ENCODE measurements at places on chromosomes 2 and 18. TPM values are rescaled to one million over a fixed set of nuclear protein-coding genes. Genes with fewer than 3 reads are reported as not detected.

- H3K4me3 ChIP-seq, result no peak overlapping the region
- DNase-seq, result no peak
- H3K27ac ChIP-seq, result no peak overlapping the region
- H3K27me3 ChIP-seq, result no peaks in the 10 kb centered on the region
- no peaks in the 10 kb centered on the region for H3K4me1 ChIP-seq
- H3K36me3 ChIP-seq, result no peaks in the 10 kb centered on the region
These were observed 182.3 kb downstream of the RDH14 start for GRCh38 chr2:18378020-18378653.

DNA sequence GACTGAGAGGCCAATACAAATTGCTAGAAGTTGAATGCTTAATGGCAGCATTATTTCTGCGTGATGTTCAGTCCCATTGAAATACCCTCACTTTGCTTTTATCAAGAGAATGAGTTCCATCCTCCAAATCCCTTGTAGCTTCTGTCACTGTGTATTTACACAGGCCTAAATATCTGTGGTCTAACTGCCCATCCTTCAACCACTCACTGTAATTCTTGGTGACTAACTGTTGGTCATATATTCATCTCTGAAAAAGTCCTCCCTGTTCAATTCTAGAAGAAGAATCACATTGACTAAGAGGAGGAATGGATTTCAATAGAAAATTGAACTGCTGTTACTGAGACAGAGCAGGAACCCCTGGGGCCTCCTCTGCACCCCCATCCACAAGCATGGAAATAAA lies 74.2 kb upstream of the L3MBTL4 start:
- DNase-seq, result no peak
- H3K27ac ChIP-seq, result no peak overlapping the region
- H3K4me1 ChIP-seq, result no peaks in the 10 kb centered on the region
- no peaks in the 10 kb centered on the region for H3K27me3 ChIP-seq
- H3K4me3 ChIP-seq, result no peak overlapping the region

- no peak overlapping the region for H3K27ac ChIP-seq
- no peak for DNase-seq
These were observed 3.9 kb upstream of the MYL1 start for GRCh38 chr2:210318891-210319290.

GRCh38 chr2:8152392-8153257 lies 529.2 kb upstream of the ID2 start:
- H3K27me3 ChIP-seq, result no peaks in the 10 kb centered on the region
- H3K36me3 ChIP-seq, result no peaks in the 10 kb centered on the region
- DNase-seq, result no peak
- H3K4me3 ChIP-seq, result no peak overlapping the region
- H3K27ac ChIP-seq, result no peak overlapping the region

DNA sequence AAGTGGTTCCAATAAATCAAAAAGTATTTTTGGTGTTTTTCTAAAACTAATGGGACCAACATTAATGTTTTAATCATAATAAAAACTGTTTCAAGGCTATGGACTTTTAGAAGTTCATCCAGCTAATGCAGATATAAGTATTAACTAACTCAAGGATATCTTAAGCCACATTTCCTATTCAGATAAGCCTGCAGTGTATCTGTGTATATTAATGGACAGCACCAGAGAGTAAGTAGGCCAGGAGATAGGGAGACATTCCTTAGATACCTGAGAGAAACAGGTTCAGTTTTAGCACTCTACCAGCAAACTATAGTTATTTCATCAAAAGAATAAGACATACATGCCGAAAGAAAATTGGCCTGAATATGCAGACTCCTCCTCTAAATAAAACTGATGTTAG lies 27.3 kb downstream of the PREPL start:
- no peak for DNase-seq
- H3K4me3 ChIP-seq, result no peak overlapping the region
- peaks cover 16% of the 10 kb centered on the region for H3K36me3 ChIP-seq
- no peak overlapping the region for H3K27ac ChIP-seq

- no peak overlapping the region for H3K4me3 ChIP-seq
- no peak for DNase-seq
- no peaks in the 10 kb centered on the region for H3K4me1 ChIP-seq
- no peaks in the 10 kb centered on the region for H3K36me3 ChIP-seq
These were observed 93.9 kb downstream of the EVA1A start for GRCh38 chr2:75466708-75467311.

GRCh38 chr18:59460072-59460420 lies 101.0 kb upstream of the LMAN1 start:
- no peak for DNase-seq
- H3K4me1 ChIP-seq, result peaks cover 24% of the 10 kb centered on the region
- H3K36me3 ChIP-seq, result no peaks in the 10 kb centered on the region
- H3K27me3 ChIP-seq, result no peaks in the 10 kb centered on the region

The IL1A gene
- not detected for total RNA-seq

Data from sigmoid colon (tissue), 7 donors.